GM13977 (cell line): ENCODE measurements at places on chromosomes 13 and 19.

- DNase-seq, result no peak
These were observed 3.3 kb downstream of the GPI start for GRCh38 chr19:34368338-34368737.

- no peak for DNase-seq
These were observed 17.5 kb downstream of the ELAVL3 start for GRCh38 chr19:11463391-11463790.

GRCh38 chr13:39823063-39823713, 167.7 kb downstream of the COG6 start:
- no peak for DNase-seq

- peak; percentile 82 for DNase-seq
These were observed 2.1 kb upstream of the HOOK2 start for GRCh38 chr19:12777217-12778016.

DNA sequence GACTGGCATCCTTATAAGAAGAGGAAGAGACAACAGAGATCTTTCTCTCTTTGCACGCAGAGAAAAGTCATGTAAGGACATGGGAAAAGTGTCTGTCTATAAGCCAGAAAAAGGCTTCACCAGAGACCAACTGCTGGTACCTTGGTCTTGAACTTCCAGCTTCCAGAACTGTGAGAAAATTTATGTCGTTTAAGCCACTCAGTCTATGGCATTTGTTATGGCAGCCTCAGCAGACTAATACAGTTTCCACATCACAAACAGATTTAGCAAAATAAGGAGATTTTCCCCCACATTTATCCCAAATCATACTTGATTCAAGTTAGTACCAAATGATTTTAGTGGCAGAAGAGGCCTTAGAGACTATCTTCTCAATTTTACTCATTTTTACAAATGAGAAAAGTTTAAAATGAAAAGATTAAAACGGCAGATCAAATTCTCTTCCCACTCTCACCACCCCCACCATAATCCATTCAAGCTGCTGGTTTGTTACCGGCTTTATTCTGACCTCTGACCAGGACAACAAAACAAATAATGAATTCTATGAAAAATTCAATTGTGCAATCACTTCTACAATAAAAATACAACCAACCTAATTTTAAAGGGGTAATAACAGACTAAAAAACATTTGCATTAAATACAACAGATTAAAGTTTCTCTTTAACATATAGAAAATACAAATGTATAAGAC, 316.3 kb downstream of the TBC1D4 start:
- no peak for DNase-seq

DNA sequence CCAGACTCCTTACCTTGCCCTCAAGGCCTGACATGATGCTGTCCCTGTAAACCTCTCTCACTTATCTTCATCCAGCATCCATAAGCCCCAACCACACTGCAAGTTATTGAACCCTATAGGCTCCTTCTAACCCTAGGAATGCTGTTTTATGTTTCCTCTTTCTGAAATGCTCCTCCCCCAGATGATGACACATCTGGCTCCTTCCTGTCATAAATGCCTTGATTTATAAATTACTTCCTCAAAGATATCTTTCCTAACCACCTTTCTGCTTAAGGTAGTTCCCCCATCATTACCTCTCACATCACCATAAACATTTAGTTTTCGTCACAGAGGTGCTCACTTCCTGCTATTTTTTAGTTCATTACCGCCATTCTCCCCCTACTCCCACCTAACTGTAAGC, 12.3 kb downstream of the RUBCNL start:
- DNase-seq, result no peak

DNA sequence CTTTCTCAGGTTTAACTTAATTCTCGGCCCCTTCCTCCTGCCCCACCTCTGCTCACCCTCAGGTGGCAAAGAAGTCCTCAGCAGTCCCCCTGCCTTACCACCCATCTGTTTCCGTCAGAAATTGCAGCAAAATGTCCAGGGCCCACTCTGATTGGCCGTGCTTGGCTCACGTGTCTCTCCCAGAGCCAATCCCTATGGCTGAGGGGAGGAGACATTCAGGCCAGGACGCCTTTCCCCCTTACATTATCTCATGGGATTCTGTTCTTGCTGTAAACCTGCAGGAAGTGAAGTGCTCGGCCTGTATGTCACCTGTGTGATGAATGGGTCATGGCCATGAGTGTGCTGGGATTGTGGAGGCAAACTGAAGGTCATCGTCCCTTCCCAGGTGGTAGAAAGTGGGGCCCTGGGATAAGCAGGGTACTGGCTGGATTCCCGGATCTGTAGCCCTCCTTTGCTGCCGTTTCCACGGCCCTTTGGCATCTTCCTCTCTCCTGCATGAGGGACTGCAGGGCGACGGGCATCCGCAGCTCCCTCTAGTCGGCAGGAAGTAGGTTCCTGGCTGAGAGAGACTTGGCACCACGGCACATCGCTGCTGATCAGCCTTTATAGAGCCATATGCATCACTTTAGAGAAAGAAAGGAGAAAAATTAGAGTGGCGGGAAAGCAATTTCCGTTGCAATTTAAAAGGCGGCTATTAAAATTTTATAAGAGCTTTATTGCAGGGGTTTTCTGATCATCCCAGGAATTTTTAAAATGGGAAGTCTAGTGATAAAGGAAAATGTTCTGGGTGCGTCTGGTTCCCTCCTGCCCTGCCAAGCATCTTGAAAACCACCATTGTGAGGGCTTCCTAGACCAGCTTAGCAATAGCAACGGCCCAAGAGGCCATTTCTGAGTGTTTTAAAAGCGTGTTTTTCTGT, 118.2 kb downstream of the SIPA1L3 start:
- DNase-seq, result no peak

DNA sequence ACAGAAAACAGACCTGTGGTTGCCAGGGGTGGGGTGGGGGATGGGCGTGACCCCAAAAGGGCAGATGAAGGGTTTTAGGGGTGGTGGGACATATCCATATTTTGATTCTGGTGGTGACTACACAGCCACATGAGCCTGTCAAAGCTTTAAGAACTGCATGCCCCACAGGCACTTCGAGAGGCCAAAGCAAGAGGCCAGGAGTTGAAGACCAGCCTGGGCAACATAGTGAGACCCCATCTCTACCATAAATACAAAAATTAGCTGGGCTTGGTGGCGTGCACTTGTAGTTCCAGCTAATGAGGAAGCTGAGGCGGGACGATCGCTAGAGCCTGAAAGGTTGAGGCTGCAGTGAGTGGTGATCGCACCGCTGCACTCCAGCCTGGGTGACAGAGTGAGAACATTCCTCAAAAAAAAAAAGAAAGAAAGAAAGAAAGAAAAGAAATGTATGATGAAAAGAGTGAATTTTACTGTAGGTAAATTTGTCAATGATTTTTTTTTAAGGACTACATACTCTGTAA, 18.9 kb upstream of the BCL3 start:
- no peak for DNase-seq

DNA sequence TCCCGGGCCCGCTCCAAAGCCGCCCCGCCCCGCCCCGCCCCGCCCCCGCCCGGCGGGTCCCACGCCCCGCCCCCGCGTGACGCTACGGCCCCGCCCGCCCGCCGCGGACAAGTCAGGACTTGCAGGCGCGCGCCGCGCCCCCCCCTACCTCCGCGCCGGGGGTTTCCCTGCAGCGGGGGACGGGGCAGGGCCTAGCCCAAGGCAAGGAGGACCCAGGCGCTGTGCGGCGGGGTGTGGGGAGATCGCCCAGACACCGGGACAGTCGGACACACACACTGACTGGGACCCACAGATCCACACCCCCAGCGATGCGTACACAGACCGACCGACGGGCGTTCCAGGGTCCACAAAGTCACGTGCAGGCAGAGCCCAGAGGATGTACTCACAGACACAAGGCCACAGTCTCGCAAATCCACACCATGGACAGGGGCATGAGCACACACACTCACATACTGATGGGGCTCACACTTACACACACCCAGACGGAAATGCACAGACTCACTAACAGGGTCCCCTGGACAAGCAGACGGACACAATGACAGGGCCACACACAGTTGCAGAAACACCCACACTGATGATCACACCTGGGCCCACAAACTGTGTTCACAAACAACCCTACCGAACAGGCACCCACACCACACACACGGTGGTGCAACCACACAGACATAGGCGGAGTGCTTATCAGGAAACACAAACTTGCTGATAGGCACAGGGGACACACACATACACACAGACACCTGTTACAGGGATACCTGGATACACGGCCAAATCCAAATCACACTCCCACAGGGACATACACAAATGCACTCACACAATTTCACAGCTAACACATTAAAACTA, 436 bp upstream of the BBC3 start:
- DNase-seq, result peak; percentile 91

DNA sequence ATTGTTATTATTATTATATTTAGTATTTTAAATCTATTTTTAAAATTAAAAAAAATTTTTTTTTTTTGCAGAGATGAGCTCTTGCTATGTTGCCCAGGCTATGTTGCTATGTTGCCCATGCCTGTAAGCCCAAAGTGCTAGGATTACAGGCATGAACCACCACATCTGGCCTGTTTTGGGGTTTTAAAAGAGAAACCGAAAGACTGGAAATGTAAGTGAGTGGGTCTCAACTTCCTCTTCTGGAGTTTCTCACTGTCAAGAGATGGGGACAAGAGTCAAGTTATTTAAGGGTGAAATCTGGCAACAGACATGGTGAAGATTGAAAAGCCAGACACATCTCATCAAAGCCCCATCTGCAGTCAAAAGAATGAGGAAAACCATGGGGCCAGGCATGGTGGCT, 4.2 kb upstream of the OR7G3 start:
- DNase-seq, result no peak

- no peak for DNase-seq
These were observed 47.9 kb downstream of the CERS4 start for GRCh38 chr19:8257052-8257443.

DNA sequence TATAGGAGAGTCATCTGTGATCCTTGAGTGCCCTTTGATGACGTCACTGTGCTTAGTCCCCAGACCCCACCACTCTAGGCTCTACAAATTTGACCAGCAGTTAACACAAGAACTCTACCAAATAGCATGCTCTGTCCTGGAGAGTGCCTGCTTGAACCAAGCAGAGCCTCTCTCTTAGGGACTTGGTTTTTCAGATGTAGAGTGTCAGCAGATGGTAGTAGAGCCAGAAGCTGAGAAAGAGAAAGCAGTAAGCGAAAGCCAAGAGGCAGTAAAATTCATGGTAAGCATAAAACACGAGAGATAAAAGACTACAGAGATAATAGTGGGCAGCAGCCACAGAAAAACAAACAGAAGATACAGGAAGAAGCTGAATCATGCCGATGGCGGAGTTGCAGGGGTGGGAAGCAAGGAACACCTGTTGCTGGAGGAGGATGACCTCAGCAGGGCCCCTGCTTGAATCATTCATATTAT, 193.3 kb downstream of the SLC7A1 start:
- DNase-seq, result no peak

- DNase-seq, result peak; percentile 92
These were observed 15.3 kb downstream of the CDX2 start for GRCh38 chr13:27953676-27954405.

- DNase-seq, result no peak
These were observed 19.6 kb downstream of the MBNL2 start for GRCh38 chr13:97241761-97242160.

DNA sequence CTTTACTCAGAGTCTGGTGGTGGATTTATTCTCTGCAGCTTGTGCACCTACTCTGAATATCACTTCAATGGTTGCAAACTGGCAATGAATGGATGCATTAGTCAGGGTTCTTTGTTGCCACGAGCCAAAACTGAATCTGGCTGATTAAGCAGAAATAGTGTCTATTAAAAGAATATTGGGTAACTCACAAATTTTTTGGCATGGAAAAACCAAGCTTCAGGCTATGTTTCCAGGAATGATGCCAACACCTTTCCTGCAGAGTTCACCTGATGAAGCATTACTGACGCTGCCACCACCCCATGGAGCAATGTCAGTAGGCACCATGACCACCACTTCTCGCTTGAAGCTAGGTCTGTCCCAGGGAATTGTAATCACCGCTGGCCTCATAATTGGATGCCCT, 597.8 kb upstream of the SLC10A2 start:
- no peak for DNase-seq

DNA sequence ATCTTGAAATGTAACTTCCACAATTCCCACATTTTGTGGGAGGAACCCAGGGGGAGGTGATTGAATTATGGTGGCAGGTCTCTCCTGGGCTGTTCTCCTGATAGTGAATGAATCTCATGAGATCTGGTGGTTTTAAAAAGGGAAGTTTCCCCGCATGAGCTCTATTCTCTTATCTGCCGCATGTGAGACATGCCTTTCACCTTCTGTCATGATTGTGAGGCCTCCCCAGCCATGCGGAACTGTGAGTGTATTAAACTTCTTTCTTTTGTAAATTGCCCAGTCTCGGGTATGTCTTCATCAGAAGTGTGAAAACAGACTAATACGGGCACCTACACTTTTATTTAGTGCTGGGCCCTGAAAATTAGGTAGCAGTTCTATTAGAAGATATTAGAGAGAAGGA, 45.8 kb downstream of the TNFSF13B start:
- DNase-seq, result no peak

DNA sequence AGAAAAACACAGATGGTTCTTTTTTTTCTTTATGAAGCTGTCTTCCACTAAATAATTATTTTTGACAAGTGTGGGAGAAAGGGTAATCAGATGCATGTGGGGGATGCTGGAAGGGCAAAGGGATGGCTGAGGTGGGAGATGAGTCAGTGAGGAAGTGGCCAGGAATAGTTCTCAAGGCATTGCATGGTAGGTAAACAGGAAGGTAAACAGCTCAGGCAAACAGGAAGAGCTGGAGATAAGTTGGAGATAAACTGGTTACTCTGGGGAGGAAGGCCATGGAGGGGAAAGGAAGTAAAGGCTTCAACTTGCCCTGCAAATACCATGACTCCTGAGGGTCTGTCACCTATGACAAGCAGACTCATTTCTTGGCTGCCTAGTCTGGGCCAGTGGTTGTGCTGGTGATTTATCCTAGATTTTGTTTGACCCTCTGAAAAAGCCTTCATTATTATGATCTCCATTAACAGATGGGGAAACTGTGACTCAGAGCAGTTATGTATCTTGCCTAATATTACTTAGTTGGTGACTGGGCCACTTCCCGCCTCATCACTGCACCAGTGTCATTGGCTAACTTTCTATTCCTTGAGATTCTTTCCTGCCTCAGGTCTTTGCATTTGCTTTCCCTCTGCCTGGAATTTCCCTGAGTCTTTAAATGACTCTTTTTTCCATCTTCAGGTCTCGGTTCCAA, 17.1 kb downstream of the ACTL9 start:
- no peak for DNase-seq

GRCh38 chr19:40503320-40503695, 36.5 kb downstream of the SPTBN4 start:
- no peak for DNase-seq

GRCh38 chr13:75855847-75856246, 219.7 kb downstream of the LMO7 start:
- no peak for DNase-seq

- no peak for DNase-seq
These were observed 485 bp downstream of the CRYL1 start for GRCh38 chr13:20525144-20525600.

DNA sequence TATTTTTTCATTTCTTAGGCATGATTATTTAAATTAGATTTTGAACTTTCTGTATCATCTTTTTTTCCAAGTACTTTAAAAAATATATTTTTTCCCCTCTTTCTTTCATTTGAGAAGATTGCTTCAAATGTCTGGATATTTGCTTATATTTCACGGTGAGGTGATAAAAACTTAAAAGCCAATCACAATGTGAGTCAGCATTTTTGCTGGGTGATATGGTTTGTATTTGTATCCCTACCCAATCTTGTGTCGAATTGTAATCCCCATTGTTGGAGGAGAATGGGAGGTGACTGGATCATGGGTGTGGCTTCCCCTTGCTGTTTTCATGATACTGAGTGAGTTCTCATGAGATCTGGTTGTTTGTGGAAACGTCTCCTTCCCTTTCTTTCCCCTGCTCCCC, 320.5 kb downstream of the OXGR1 start:
- DNase-seq, result no peak
